ENCODE measurements at places on chromosomes 16 and 17.

- DNase-seq = no peak
Measured at GRCh38 chr17:20236578-20237227, 227.5 kb downstream of the SPECC1 start.

DNA sequence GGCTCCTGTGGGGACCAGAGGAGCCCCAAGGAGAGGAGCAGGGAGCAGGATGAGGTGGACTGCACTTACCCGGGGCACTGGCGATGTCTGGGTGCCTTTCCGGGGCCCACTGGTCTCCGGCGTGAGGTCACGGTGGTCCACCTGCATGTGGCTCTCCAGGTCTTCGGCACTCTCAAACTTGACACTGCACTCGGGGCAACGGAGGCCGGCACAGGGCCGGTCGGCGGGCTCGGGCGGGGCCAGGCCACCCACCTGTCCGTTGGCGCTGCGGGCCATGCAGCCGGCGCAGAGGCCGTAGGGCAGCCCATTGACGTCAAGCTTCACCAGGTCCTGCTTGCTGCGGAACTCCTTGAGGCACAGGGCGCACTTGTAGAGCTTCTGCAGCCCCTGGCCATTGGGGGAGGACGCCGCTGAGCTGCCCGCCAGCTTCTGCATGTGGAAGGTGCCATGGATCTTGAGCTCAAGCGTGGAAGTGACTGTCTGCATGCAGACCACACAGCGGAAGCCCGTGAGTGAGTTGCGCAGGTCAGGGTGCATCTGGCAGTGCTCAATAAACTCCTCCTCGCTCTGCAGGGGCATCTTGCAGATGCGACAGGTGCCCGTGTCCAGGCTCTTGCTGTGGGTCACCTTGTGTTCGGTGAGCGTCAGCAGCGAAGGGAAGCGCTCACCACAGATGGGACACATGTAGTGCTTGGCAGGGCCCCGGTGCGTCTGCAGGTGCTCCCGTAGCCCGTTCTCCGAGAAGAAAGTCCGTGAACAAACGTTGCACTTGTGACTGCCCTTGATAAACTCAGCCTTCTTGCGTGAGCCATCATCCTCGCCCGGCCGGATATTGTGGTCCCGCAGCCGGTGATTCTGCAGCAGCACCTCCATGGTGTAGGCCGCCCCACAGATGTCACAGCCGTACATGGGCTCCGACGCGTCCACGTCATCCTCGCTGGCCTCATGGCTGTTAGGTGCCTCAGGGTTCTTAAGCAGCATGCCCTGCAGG, 220.0 kb downstream of the ZNF423 start:
- no peak for DNase-seq

DNA sequence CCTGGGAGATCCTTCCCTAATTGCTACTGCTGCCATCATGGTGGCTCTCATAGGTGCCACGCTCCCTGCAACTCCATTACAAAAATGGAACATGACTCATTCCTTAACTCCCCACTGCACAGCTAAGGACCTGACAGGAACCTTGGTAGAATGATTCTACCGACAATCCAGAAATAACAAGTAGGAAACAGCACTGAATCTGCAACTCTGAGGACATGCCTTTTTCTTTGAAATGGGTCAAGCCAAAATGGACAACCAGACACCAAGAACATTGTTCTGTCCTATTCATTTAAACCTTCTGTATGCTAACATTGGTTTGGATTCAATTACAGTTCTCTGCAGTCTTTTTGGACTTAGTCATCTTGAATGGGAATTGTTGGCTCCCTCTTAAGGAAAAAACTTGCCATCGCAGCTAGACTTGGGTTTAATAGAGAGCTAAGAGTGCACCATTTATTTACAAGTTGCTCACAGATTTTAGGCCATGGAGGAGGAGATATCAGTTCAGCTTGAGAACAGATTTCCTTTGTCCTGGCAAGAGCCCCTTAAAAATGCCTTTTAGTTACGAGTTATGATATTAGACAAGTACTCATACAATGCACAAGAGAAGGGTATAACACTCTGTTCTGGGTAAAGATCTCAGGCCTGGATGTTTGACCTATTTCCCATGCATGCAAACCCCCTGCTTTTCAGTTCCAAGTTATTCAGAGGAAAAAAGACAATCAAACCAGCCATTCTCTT, 20.9 kb upstream of the NSRP1 start:
- DNase-seq = peak; percentile 73

DNA sequence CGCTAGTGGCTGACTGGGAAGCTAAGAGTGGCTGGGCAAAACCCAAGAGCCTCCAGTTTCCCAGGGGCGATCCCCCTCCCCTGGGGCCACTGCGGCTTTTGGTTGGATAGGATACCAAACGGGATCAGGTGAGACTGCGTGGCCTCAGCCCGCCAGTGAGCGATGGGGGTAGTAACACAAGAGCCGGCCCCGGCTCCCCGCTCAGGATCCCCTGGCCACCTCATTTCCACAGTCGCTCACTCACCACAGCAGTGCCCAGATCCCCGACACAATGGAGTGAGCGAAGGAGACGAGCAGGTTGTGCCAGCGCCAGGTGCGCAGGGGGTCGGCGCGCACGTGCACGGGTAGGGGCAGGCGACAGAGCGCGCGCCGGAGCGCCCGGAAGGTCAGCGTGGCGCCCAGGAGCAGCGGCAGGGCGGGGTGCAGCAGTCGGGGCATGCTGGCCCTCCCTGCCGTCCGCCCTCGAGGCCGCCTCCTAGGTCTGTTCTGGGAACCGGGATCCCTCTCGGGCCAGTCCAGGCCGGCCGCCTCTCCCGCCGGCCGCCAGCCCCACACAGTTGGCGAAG, 290 bp downstream of the TLCD1 start:
- DNase-seq = peak; percentile 98

DNA sequence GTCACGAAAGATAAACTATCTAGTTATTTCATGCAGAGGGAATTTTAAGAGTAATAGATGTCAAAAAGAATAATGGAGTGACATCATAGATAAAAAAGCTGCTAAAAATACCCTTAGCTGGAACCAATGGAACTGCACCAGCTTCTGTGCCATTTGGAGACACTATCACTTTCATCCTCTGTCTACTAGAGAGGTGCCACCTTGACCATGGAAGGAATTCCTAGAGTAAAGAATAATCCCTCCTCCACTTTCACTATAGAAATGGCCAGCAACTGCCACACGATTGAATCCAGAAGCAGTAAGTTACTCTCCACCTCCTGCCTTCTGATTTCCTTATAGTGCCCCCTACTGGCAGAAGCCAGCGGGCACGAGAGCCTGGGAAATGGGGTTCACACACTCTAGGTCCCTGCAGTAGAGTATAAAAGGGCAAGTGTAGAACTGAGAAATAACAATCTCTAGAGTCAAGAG, 2.8 kb upstream of the ALDH3A2 start:
- peak; percentile 70 for DNase-seq

DNA sequence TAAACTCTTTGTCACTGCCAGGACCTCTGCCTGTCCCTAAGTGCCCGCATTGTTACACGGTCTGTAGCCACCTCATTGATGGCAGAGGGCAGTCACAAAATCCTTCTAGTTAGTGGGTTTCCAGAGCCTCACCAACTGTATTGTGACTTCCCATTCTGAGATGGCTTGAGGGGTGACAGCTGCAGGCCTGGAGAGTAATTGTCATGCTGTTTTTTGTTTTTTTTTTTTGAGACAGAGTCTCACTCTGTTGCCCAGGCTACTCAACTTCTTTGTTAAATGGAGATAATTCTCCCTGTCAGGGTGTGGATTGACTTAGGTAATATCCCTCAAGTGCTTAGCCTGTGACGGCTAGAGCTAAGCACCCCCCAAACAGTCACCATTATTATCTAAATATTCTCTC, 77.9 kb downstream of the SDR42E1 start:
- no peak for DNase-seq

GRCh38 chr17:58360296-58361063, 8.5 kb upstream of the SUPT4H1 start:
- DNase-seq = no peak

GRCh38 chr16:26441178-26441577, 625.5 kb upstream of the C16orf82 start:
- no peak for DNase-seq

DNA sequence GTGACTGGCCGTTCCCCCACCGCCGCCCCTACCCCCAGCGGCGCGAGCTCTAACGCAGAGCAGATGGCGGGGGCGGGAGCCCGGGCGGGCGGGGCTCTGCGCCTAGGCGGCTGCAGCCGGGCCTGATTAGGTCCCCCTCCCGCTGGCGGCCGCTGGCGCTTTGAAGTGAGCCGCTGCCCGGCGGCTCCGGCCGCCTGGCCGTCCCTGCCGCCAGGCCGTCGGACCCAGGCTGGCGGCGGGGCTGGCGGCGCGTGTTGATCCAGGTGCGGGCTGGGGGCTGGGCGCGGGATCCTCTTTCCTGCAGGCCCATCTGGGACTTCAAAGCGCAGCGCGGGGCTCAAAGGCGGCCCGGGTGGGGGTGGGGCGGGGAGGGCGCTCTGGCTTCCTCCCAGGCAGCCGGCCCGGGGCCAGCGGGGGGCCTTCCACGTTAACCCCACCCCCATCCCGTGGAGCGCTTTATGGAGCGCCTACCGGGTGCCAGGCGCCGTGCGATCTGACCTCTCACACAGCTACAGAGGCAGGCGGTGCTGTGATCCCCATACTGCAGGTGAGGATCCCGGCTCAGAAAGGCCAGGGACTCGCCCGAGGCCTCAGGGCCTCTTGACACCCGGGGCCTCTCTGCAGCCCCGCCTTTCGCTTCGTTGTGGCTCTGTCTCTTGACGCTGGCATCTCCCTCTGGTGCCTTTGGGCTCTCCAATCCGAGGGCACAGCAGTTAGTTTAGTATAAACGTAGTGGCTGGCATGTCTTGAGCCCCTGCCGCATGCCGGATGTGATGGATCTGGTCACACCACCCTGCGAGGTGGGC, 80.0 kb upstream of the NKD1 start:
- DNase-seq = peak; percentile 94

GRCh38 chr16:85566561-85567100, 46.5 kb upstream of the GSE1 start:
- no peak for DNase-seq

DNA sequence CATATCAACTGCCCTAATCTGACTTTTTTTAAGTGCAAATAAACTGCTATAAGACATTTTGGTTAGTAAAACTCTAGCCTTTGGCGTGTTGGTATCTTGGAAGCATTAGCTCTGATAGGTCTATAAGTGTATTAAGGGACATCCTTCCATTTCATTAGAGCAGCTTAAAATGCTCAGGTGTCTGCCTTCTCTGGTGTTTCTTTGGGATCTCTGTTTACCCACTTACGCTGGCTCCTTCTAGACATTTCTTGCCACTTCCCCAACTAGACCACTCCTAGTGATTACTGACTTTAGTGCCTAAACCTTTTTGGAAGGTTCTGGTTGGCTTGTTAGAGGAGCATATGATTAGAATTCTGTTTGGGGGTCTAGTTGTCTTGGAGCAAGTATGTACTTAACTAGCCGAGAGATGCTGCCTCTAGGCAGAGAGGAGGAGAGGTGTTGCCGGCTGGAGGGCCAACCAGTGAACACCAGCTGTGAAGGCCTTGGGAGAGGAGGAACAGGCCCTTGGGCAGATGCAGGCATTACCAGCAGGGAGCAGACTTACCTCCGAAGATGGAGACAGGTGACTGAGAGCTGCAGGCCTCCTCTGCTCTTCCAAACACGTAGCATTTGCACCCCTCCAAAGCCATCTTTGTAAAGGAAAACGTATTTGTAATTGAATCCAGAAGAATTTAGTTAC, 15.2 kb upstream of the CLEC18C start:
- peak; percentile 74 for DNase-seq

- DNase-seq = no peak
Measured at GRCh38 chr17:14125518-14126137, 56.3 kb downstream of the COX10 start.

DNA sequence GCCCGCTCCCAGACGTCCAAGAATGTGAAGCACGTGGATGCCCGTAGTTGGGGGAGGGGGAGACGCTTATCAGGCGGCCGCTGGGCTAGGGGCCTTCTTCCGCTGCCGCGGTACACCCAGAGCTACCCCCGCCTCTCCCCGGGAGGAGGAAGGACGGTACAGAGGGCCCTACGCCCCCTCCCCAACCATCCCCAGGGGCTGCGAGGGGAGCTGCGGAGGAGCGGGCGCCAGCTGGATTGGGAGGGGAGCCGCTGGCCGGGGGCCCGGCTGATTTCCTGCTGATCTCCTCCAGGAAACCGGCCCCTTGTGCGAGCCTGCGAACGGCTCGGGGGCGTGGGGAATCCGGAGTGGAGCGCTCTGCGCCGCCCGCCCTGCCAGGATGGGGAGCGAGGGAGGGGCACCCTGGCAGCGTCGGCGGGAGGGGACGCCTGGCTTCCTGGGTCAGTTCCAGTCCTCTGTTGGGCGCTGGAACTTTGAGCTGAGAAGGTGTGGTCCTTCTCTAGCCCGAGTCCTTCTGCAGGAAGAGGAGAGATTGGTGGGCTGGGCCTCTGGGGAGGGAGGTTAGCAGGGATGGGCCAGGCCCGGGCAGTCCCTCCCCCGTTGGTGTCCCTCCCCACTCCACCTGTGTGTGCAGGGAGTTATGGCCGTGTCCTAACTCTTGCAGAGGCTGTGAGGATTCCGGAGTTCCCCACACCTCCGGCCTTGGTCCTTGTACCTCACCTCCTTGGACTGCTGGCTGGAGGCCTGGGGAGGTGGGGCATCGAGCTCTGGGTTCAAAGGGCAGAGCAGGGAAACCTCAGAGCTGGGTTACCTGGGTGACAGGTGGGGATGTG, 19.2 kb downstream of the GJD3 start:
- peak; percentile 94 for DNase-seq

DNA sequence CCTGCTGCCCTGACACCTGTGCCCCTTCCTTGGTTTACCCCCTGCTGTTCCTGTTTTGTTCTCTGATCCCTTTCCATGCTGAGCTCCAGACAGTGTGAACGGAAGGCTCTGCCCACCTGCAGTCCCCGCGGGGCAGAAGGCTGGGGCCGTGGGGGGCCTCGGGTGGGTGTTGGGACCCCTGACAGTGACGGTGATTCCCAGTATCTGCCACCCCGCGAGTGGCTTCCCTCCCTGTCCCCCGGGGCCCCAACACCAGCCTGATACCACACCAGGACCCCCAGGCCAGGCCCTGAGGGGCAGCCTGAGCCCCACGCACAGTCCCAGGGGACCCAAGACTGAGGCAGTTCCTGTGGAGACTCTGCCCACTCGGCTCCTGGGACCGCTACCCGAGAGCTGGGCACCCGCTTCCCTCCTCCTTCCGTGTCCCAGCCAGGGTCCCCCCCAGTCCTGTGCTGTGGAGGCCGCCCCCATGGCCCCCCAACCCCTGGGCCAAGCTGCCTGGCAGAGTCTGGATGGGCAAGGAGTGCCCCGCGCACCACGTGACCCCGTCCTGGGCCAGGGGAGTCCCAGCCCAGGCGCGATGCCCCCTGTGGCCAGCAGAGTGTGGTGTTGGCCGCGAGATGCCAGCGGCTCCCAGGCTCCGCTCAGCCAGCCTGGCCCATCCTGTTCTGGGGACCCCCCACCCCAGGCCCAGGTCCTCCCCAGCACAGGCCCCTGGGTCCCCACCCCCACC, 10.0 kb upstream of the C1QTNF8 start:
- peak; percentile 82 for DNase-seq
